ENCODE measurements at places on chromosomes 11 and 22.

GRCh38 chr22:43917521-43917920 is 6.1 kb upstream of the PNPLA3 start:
- DNase-seq, result no peak

DNA sequence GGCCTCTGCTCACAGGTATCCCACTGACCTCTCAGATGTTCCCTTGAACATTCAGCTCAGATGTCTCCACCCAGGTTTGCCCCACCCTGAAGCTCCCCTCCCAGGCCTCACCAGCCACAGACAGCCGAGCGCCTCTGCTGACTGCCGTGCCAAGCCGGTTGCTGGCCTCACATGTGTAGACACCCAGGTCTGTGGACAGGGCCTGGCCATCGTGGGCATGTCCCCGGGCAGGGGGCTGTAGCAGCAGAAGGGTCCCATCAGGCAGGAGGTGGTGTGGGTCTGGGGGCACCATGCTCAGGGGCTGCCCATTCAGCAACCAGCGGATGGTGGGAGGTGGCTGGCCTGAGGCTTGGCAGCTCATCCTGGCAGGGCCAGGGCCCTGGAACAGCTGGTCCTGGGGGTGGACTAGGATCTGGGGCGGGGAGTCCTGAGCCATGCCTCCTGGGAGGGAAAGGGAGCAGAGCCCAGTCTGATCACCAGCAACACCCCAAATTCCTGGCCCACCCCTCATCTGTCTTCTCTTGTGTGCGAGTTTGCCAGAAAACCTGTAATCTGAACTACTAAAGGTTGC is 759 bp downstream of the ROBO4 start:
- no peak for DNase-seq

GRCh38 chr11:128422576-128423370 is 164.6 kb downstream of the ETS1 start:
- peak; percentile 89 for DNase-seq

- no peak for DNase-seq
These were observed at the start of the genes NLRP14 and ZNF214 for GRCh38 chr11:7020183-7020917. NLRP14 (plus strand) TSS chr11:7020479; CDS start chr11:7038587, 18,108 bp downstream. ZNF214 (minus strand) TSS chr11:7020346; CDS start chr11:7002835, 17,511 bp downstream.

DNA sequence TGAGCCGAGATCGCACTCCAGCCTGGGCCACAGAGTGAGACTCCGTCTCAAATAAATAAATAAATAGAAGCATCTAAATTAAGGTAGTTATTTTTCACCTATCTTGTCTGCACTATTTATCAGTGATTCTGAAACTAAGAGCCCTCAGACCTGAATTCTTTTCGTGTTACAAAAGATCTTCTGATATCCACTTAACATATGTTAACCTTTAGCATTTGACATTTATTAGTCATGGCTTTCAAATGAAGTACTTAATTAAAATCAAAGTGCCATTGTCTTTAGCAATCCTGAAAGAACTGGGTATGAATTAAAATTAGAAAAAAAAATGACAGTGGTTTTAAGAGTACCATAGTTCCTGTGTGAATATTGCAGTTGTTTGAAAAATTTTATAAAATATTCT is 99.1 kb upstream of the TIMP3 start:
- DNase-seq, result no peak

DNA sequence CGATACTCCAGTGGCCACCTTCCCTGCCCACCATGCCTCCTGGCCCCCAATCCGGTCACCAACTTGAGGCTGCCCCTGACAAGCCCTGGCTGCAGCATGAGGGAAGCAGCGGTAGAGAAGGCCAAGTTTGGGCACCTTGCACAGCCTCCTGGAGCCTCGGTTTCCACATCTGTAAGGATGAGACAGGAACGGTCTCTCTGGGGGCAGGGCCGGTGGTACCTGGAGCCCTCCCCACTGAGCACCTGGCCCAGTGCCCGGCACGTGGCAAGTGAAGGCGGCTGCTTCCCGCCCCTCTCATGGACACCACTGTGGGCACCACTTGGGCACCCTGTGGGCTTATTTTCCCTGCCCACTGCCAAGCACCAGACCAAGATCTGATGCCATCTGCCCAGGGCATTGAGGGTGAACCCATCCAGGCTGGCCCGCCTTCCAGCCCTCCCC is 77.8 kb downstream of the CDKN1C start:
- DNase-seq, result no peak

DNA sequence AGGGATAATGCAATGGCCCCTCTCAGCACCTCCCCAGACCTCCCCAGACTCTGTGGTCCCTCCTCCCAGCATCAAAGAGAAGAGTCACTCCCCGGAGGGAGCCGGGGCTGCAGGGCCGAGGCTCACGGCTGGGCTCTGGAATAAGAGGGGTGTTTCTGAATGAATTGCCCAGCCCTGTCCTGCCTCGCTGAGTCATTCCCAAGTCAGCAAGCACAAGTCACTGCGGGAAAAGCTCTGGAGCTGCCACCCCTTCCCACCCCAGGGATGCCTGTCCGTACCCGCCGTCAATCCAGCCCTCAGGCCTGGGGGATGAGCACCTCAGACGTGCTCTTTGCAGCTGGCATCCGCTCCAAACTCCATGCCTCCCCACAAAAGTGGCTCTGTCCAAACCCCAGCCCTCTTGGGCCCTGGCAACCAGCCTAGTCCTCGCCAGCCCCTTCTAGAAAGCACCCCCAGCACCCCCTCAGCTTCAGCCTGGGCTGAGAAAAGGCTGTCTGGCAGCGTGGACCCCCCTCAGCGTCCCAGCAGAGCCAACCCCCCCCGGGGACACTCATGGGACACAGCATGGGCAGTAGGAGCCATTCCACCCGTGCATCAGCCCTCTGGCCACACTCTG is 22.7 kb downstream of the CELSR1 start:
- no peak for DNase-seq

- no peak for DNase-seq
These were observed 30.3 kb upstream of the ABCC8 start for GRCh38 chr11:17506942-17507341.

Data from CD4-positive, alpha-beta T cell (primary cell).